A673 (cell line): ENCODE measurements at places on chromosomes 3 and 15. TPM values are rescaled to one million over a fixed set of nuclear protein-coding genes. Genes with fewer than 3 reads are reported as not detected.
A peak's percentile ranks its signal among the peaks of the same experiment; 100 is the strongest.

The RHCG gene
- total RNA-seq, result 1.2 and 1.4 TPM in 2 replicates

The GOLGA8M gene
- not detected in 2 replicates for total RNA-seq

The CDAN1 gene
- total RNA-seq, result 26.9 and 29.5 TPM in 2 replicates

The CACNA1D gene
- total RNA-seq, result 0.85 TPM in 1 of 2 replicates, not detected in the other

The TRA2B gene
- total RNA-seq, result 328 and 339 TPM in 2 replicates

- H3K4me3 ChIP-seq, result no peak overlapping the region
- no peaks in the 10 kb centered on the region for H3K36me3 ChIP-seq
These were observed 5.5 kb upstream of the CD200 start for GRCh38 chr3:112327371-112327951.

GRCh38 chr3:50251220-50251619 is 15.2 kb downstream of the GNAI2 start:
- H3K4me3 ChIP-seq, result no peak overlapping the region
- H3K27ac ChIP-seq, result no peak overlapping the region
- no peak for DNase-seq
- H3K27me3 ChIP-seq, result no peaks in the 10 kb centered on the region
- H3K36me3 ChIP-seq, result peaks cover under 1% of the 10 kb centered on the region
- H3K4me1 ChIP-seq, result peaks cover 9% of the 10 kb centered on the region

- H3K4me1 ChIP-seq, result peaks cover 9% of the 10 kb centered on the region
- DNase-seq, result peak; percentile 55
- no peak overlapping the region for H3K4me3 ChIP-seq
These were observed 267.8 kb downstream of the RAP2B start for GRCh38 chr3:153429821-153430220.

GRCh38 chr3:172289583-172289982 is 158.7 kb downstream of the GHSR start:
- no peak overlapping the region for H3K4me3 ChIP-seq
- no peaks in the 10 kb centered on the region for H3K4me1 ChIP-seq
- no peaks in the 10 kb centered on the region for H3K36me3 ChIP-seq
- H3K27me3 ChIP-seq, result no peaks in the 10 kb centered on the region
- H3K27ac ChIP-seq, result no peak overlapping the region
- DNase-seq, result no peak

GRCh38 chr3:177057768-177058167 is 139.5 kb downstream of the TBL1XR1 start:
- H3K4me3 ChIP-seq, result no peak overlapping the region
- peak overlapping the region; percentile 81 for H3K27ac ChIP-seq
- H3K27me3 ChIP-seq, result no peaks in the 10 kb centered on the region

DNA sequence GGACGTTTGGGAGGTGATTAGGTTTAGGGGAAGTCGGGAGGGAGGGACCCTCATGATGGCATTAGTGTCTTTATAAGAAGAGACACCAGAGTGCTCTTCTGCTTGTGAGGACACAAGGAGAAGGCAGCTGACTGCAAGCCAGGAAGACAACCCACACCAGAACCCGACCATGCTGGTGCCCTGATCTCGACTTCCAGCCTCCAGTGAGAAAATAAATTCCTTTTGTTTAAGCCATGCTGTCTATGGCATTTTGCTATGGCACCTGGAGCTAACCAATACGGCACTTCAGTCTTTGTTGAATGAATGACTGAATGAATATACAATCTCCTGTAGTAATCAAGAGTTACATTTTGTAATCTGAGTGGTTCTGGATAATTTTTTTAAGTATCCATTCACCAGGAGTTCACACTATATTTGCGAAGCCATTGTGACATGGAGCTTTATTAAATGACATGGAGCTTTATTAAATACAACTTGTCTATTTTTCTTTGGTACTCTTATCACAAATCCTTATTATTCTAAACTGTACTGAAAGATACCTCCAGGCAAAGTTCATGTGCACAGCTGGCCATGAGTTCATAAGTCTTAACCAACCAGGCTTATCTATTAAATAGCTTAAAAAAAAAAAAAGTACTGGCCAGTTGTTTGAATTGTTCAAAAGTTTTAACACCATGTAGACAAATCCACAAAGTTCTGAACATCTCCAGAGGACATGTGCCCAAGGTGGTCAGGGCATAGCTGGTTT is 24.8 kb upstream of the BHLHE40 start:
- H3K27ac ChIP-seq, result no peak overlapping the region
- no peaks in the 10 kb centered on the region for H3K36me3 ChIP-seq
- H3K4me1 ChIP-seq, result no peaks in the 10 kb centered on the region
- H3K27me3 ChIP-seq, result no peaks in the 10 kb centered on the region
- H3K4me3 ChIP-seq, result no peak overlapping the region

DNA sequence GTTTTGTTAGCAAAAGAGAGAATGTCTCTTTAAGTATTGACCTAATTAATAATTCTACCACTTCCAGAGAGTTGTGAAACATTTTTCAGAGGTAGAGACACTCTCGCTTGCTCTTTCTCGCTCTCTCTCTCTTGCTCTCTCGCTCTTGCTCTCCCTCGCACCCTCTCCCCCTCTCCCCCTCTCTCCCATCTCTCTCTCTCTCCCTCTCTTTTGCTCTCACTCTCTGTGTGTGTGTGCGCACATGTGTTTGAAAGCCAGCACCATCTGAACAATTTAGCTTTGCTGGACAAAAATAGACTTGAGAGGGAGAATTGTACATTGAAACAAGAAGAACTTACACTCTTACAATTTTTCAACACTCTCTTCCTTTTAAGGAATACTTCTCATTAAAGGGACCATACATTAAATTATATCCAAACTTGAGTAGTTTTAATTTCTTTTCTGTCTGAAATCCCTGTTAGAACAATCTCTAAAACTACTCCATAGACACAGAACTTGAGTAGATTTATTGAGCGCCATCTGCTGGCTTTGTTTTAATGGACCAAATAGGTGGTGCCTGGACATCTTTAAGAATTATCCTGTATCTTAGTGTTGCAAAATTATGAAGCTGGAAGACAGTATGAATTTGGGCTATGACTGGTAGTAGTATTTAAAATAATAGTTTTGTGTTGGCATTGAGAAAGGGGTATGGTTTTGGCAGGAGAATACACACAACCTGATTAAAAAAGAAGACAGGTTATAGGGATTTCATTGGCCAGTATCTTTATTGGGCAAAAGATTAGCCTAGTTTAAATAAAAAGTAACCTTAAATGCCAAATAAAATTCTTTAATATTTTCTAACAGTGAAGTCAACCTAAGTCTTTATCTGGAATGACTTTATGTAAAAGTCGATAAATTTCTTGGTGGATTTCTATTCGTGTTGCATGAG is 124.6 kb downstream of the AKAP13 start:
- H3K27me3 ChIP-seq, result no peaks in the 10 kb centered on the region
- DNase-seq, result peak; percentile 70
- H3K4me1 ChIP-seq, result peaks cover 16% of the 10 kb centered on the region
- H3K4me3 ChIP-seq, result no peak overlapping the region
- no peak overlapping the region for H3K27ac ChIP-seq
- H3K36me3 ChIP-seq, result no peaks in the 10 kb centered on the region
